IPS DF 19.7 (cell line): ENCODE measurements at places on chromosomes 1 and 21.

- DNase-seq: no peak
Measured at GRCh38 chr1:55317673-55318072, 102.5 kb upstream of the USP24 start.

- no peak for DNase-seq
Measured at GRCh38 chr21:40210251-40210650, 343.0 kb downstream of the PCP4 start.

DNA sequence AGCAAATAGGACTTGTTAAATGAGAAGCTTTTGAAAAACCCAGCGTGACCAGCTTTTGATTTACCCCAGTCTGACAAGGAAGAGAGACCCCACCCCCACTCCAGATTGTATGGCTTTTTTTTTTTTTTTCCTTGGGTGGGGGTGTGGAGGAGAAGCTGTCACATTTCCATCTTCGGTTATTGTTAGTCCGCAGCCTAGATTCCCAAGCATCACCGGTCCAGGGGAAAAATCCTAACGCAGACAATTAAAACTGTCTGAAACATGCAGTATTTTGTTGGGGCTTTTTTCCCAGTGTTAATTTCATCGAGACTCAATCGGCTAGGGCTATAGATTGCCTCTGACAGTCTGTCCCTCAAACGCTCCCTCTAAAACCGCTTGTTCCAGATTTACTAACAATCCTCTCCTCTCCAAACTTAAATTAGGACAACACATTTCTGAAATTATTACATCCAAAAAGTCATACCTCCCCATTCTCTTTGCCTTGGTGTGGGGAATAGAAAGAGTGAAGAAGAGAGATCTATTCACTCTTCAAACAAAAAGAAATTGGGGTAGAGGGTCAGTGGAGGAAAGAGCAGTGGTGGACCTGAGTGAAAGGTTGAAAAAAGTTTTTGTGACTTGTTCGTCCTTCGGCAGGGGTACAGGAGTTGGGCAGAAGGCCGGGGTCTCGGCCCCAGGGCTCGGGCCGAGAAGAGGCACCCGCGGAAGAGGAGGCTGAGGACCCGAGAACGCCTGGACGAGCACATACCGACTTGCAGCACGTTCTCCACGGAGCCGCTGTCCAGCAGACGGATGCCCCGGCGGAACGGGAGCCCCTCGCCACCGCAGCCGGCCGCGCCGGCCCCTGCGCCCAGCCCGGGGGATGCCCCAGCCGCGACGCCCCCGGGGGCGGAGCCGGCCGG is 1.1 kb downstream of the ZSWIM5 start:
- DNase-seq: no peak

GRCh38 chr21:17427831-17428483 is 84.9 kb upstream of the CXADR start:
- DNase-seq: no peak

DNA sequence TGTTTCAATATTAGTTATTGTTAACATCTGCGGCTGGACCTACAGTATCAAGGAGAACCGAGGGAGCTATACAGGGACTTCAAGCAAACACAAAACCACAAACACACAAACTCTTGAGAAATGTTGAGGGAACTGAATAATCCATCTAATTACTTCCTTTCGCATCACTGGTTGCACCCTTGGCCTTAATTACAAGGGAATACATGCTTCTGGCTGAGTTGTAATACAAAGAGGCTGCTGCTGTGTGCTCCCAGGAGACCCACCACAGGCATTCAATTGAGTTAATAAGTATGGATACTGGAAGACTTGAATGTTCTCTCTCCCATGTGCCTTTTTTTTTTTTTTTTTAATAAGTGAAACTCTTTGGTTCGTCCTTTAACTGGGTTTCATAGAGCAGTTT is 16.8 kb upstream of the SMYD2 start:
- no peak for DNase-seq

DNA sequence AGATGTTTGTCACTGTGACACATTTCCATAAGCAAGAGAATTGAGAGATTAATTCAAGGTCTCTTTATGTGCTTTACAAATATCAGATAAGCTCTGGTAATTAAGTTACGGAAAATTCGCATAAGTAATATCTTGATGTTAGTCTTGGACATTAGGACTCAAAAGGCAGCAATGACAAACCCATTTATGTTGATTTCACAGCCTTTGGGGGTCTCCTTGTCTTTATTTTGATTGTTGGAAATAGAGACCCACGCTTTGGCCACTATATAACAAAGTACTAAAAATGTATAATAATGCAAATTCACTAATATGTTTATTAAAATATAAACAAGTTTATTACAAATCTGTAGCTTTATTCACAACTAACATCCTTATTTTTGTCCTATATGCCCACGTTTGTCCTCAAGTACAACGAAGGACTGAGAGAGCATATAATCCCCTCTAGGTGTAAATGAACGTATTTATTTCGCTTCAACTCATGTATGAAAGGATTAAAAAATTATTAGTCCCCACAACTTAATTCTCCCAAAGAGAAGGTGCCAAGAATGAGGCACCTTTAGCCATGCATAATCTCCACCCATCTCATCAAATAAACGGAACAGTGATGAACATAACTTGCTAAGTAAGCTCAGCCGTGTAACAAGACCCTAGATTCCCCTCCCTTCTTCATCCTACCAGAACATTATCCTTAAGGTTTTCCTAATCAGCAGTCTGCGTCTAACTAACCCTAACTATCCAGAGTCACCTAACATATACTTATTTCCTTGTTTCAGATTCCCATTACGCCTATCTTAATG is 1.6 kb upstream of the LAMC1 start:
- DNase-seq: no peak

DNA sequence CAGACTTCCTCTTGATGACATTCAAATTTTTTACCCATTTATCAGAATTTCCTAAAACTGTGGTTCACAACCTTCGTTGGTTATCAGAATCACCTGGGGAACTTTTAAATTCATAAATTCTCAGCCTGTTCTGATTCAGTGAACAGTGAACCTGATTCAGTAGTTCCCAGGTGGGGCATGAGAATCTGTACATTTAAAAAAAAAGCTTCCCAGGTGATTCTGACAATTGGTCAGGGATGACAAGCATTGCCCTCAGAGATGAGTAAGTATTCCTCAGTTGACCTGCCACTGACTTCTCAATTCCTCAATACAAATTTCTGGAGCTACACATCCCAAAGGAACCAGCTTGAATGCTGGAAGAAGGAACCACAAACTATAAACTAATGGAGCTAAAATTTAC is 23.5 kb upstream of the CR2 start:
- no peak for DNase-seq

GRCh38 chr1:95311014-95311413 is 77.0 kb downstream of the RWDD3 start:
- no peak for DNase-seq
